Left kidney (tissue), 8 donors: ENCODE measurements at places on chromosomes 3 and 15. TPM values are rescaled to one million over a fixed set of nuclear protein-coding genes. Genes with fewer than 3 reads are reported as not detected.

Gene ANKUB1
- 0.52 TPM for polyA plus RNA-seq

Gene DAZL
- not detected for polyA plus RNA-seq

GRCh38 chr3:76815561-76815960 lies 224.3 kb upstream of the ROBO2 start:
- no peak for DNase-seq

DNA sequence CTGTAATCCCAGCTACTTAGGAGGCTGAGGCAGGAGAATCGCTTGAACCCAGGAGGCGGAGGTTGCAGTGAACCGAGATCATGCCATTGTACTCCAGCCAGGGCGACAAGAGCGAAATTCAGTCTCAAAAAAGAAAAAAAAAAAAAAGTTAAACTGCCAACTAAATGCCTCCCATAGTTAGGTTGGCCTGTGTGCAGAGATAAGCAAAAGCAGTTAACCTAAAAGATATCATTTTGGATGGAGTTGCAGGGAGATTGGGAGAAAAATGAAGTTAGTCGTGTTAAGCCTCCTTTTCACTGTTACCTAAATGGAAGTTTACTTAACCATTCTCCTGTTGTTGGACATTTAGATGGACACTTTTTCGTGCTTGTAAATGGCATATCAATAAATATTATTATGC lies 11.4 kb upstream of the FETUB start:
- DNase-seq: no peak

DNA sequence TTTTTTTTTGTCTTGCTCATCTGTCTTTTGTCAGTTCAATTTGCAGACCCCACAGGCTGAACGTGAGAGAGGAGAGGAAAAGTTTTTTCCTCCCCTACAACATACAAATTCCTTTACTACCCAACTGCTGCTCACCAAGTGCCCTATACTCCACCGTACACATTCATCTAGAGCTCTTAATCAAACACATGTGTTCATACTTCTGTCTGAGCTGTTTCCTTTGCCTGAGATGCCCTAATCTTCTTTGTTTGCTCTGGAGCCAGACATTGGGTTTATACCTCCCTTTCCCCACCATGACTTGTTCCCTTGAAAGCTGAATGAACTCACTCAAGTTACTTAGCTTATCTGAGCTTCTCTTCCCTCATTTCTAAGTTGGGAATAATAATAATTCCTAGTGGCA lies 122.7 kb upstream of the RASGRP1 start:
- DNase-seq: no peak

- DNase-seq: no peak
Measured at GRCh38 chr15:90883526-90883975, 753 bp upstream of the FES start.

DNA sequence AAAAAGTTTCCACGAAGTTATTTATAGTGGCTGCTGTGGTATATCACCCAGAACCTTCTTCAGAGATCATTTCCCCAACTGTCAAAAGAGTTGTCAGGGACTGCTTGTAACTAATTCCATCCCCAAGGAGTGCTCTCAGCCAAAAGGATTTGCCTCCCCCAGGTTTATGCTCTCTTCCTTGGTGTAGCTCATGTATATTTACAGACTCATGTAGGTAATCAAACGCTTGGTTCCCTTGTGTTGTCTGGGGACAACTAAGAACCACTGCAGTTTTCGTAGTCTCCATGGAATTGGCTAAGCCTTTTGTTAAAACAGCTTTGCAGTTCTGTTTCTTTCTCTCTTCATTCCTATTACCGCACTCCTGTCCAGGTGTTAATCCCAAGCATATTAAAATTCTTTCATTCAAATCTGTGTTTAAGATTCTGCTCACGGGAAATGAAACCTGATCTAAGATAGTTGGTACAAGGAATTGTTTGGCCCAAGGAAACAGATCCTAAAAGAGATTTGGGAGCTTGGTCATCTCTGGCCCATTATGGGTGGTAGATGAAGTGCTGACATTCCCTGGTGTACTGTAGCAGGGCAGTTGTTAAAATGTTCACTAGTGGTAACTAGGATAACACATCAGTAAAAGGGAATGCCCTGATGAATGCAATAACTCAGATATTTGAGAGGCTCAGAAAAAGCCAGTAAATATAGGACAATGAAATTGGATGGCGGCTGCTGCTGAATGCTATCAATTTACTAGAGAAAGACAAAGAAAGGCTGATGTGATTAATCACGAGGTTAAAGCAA lies 361.3 kb upstream of the GBE1 start:
- DNase-seq: no peak

DNA sequence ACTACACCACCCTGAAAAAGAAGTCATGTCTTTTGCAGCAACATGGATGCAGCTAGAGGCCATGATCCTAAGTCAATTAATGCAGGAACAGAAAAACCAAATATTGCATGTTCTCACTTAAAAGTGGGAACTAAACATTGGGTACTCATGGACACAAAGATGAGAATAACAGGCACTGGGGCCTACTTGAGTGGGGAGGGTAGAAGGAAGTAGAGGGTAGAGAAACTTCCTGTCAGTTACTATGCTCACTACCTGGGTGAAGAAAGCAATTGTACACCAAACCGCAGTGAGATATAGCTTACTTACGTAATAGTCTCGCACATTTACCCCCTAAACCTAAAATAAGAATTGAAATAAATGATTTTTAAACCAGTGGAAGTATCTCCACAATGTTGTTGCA lies 480.5 kb upstream of the ARRDC4 start:
- DNase-seq: no peak

DNA sequence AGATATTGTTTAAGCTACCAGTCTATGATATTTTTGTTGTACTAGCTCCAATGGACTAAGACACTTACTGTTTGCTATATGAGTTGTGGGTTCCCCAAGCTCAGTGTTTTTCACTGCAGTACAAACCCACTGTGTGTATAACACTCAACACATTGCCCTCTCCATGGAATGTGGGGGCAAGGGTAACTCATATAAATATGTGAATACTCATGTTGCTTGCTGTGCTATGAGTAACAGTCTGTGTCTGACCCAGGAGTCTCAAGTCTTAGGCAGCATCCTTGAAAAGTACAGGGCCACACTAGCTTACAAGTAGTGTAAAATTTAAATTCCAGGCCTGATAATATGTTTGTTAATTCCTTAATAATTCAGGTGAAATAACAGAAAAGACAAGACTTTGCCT lies 22.5 kb upstream of the CNTN3 start:
- no peak for DNase-seq

GRCh38 chr3:66567077-66567476 lies 66.3 kb upstream of the LRIG1 start:
- no peak for DNase-seq
